NCI-H2081 (cell line): ENCODE measurements at places on chromosomes 3 and 15.

GRCh38 chr15:77856705-77857346, 220.7 kb downstream of the TBC1D2B start:
- DNase-seq, result no peak

GRCh38 chr3:143763564-143764162, 84.6 kb downstream of the SLC9A9 start:
- DNase-seq, result peak; percentile 21

- no peak for DNase-seq
Observed at GRCh38 chr3:170109579-170110293, 71.8 kb downstream of the PHC3 start.

GRCh38 chr3:175985781-175986180, 1126.6 kb downstream of the NAALADL2 start:
- no peak for DNase-seq

DNA sequence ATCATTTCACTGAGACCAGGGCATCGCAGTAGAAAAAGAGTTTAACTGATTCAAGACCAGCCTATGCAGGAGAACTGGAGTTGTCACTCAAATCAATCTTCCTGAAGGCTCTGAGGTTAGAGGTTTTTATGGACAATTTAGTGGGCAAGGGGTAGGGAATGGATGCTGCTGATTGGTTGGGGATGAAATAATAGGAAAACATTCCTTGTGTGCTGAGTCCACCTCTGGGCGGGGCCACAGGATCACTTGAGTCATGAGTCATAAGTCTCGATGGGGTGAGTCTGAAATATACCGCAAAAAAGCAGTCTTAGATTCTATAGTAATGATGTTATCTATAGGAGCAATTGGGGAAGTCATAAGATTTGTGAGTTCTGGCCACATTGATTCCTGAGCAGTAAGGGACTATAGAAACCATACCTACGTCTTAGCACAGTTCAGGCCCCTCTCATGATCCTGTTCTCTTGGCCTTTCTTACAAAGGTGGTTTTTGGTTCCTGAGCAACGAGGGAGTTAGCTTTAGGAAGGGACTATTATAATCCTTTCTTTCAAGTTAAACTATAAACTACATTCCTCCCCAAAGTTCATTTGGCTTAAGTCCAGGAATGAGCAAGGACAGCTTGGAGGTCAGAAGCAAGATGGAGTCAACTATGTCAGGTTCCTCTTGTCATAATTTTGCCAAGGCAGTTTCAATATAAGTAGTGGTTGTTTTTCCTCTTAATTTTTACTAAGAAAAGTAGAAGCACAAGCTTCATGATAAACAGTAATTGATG, 2.7 kb upstream of the OPA1 start:
- no peak for DNase-seq

GRCh38 chr15:78859971-78860719, 12.5 kb upstream of the MORF4L1 start:
- peak; percentile 72 for DNase-seq

- DNase-seq, result no peak
Observed at GRCh38 chr3:143427631-143428030, 308.1 kb downstream of the CHST2 start.

- no peak for DNase-seq
Observed at GRCh38 chr3:141410846-141411245, 42.5 kb downstream of the ZBTB38 start.

DNA sequence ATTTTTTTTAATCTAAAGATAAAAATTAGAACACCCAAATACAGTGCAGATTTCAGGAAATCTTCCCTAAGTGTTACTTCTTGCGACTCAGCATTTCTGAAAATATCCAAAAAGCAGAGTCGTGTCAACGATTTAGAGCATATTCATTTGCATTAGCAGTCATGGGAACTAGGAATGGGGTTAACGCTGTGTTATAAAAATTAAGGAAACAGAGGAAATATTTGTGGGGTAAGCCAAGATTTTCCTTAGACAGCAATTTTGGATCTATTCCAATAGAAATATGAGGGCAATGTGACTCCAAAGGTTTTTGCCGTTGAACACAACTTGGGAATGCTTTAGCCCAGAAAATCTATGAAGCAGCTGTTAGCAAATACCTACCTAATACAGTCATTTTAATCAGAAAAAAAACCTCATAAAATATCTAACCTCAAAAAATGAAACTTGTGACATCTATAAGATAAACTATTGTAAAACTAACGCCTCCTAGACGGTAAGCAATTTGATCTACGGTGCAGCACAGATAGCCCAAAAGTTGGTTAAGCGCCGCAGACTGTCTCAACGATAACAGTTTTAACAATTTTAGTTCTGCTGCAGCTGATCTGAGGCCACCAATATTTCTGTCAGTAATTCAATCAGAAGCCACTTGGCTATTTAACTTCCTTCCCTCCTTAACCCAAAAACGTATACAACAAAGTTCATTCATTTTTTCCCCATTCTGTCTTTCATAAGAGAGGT, 5.8 kb upstream of the ATP11B start:
- DNase-seq, result no peak

GRCh38 chr15:38714309-38715072, 149.9 kb upstream of the RASGRP1 start:
- DNase-seq, result no peak
